Lower lobe of right lung (tissue), 2 donors: ENCODE measurements at places on chromosomes 3 and 15. TPM values are rescaled to one million over a fixed set of nuclear protein-coding genes. Genes with fewer than 3 reads are reported as not detected.

Gene SPINK8
- total RNA-seq, result not detected

Gene CTDSPL
- 60.3 TPM for total RNA-seq

- no peaks in the 10 kb centered on the region for H3K36me3 ChIP-seq
- no peak for DNase-seq
- no peak overlapping the region for H3K4me3 ChIP-seq
Observed at GRCh38 chr3:115927197-115927596, 303.9 kb downstream of the GAP43 start.

DNA sequence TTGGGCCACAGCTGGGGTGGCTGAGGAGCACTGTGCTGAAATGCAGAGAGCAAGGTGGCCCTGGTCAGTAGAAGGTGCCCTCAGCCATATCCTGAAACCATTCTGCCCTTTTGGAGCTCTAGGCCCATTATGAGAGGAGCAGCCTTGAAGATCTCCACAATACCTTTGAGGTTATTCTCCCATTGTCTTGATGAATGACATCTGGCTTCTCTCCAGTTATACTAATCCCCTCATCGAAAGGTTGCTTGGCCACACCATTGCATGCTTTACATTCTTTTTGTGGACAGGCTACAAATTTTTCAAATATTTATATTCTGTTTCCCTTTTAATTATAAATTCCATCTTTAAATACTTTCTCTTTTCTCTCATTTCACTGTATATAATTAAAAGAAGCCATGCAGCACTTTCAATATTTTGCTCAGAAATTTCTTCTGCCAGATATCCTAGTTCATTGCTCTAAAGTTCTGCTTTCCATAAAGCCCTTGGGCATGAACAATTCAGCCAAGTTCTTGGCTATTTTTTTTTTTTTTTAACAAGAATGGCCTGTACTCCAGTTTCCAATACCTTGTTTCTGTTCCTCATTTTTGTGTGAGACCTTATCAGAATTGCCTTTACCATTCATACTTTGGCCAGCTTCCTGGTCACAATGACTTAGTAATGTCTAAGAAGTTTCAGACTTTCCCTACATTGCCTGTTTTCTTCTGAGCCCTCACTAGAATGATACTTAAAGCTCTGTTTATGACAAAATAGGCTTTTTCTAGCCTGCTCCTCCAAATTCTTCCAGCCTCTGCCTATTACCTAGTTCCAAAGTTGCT is 138.9 kb upstream of the SGO1 start:
- no peaks in the 10 kb centered on the region for H3K36me3 ChIP-seq
- no peaks in the 10 kb centered on the region for H3K4me1 ChIP-seq
- no peak overlapping the region for H3K4me3 ChIP-seq
- no peak overlapping the region for H3K27ac ChIP-seq
- no peaks in the 10 kb centered on the region for H3K27me3 ChIP-seq
- DNase-seq, result no peak

- H3K27me3 ChIP-seq, result no peaks in the 10 kb centered on the region
- no peak overlapping the region for H3K27ac ChIP-seq
- no peaks in the 10 kb centered on the region for H3K36me3 ChIP-seq
- no peaks in the 10 kb centered on the region for H3K4me1 ChIP-seq
- no peak overlapping the region for H3K4me3 ChIP-seq
- DNase-seq, result no peak
Observed at GRCh38 chr3:79306934-79307570, 460.7 kb downstream of the ROBO1 start.

- H3K36me3 ChIP-seq, result no peaks in the 10 kb centered on the region
- no peak overlapping the region for H3K4me3 ChIP-seq
- no peaks in the 10 kb centered on the region for H3K27me3 ChIP-seq
- no peak for DNase-seq
- no peak overlapping the region for H3K27ac ChIP-seq
- H3K4me1 ChIP-seq, result peaks cover 12% of the 10 kb centered on the region
Observed at GRCh38 chr3:100269410-100270214, 8.8 kb downstream of the TBC1D23 start.

- no peaks in the 10 kb centered on the region for H3K27me3 ChIP-seq
- H3K4me3 ChIP-seq, result no peak overlapping the region
- H3K36me3 ChIP-seq, result no peaks in the 10 kb centered on the region
Observed at GRCh38 chr3:57816471-57817095, 60.5 kb downstream of the SLMAP start.
